ENCODE measurements at places on chromosomes 5 and 9.

- peak; percentile 91 for DNase-seq
Measured at GRCh38 chr5:485946-486491, 38.2 kb downstream of the SLC9A3 start.

- no peak for DNase-seq
Measured at GRCh38 chr5:9455826-9456434, 89.9 kb downstream of the SEMA5A start.

- DNase-seq: no peak
Measured at GRCh38 chr5:14435481-14435880, 146.1 kb upstream of the OTULINL start.

DNA sequence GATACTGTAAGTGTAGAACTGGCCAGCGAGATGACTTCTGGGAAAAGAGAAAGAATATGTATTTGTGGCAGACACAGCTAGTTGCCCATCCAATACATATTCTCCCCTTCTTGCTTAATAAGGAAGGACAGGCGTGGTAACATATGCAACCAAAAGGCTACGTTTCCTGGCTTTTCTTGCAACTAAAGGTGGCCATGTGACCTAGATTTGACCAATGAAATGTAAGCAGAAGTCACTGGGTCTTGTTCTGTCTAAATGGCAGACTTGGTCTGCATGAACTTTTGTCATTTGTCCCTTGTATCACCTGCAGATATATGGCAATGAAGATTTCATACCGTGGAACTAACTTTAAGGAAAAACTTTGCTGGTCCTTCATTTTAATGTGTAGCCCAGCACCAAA, 183.8 kb downstream of the CDH12 start:
- no peak for DNase-seq

GRCh38 chr9:93301911-93302541, 118.1 kb downstream of the WNK2 start:
- DNase-seq: peak; percentile 34

DNA sequence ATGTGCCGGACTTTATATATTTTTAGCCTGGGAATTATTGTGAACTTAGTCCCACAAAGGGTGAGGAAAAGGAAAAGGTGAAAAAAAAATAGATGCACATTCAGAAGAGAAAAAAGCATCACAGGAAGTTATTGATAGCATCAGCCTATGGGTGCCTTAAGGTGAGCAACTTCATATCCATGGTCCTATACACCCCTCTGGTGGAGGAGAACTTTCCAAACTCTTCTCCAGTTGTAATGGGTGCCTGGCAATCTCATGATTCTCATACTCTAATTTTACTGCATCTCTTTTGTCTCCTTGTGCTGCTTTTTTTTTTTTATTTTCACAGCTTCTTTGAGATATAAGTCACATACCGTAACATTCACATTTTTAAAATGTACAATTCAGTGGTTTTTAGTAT, 107.4 kb downstream of the JAKMIP2 start:
- DNase-seq: no peak

GRCh38 chr9:3768712-3769457, 243.1 kb upstream of the RFX3 start:
- DNase-seq: no peak

GRCh38 chr9:71285191-71285656, 163.8 kb upstream of the TRPM3 start:
- DNase-seq: peak; percentile 18

DNA sequence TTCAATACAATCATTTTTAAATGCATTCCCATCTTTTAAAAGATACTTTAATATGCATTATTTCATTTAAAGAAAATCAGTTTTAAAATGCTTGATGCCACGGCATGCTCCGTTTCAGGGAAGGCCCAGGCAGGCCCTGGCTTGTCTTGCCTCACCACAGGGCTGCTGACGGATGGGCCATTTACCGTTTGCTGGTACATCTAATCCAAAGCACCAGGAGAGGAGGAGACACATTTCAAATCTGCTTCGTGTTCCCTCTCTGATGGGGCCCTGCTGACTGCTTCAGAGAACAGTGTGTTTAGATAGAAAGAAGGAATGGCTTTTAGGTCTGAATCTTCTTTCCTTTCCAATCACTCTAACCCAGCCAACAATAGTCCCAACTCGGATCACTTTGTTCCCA, 185.2 kb downstream of the DCP2 start:
- DNase-seq: no peak

DNA sequence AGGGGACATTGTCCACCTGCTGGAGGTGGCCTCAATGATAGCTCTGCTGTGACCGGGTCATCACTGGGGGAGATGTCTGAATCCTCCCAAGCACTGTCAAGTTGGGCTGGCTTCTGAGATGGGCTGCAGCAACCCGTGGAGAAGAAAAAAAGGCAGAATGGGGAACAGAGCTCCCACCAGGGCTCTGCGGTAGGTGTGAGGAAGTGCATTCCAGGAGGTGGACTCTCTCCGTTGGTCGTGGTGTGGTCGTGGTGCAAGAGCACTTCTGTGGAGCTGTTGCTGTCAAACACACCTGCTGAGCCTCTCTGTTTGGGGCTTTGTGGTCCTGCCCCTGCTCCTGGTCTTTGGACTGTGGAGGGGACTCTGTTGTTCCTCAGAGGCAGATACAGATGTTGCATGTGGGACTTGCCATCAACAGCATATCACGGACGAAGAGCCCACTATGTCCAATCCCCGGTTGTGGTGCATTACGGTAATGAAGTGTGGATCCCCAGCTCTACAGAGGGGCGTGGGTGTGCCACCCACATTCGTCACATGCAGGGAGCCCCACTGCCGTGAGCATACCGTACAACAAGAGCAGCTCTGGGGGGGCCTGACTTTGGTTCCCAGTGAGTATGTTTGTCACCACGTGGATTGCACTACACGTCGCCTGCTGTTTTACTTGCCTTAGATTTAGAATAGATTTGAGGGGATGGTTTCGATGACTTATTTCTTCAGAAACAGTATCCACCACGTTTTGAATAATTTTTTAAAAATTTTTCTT, 36.0 kb upstream of the PITX1 start:
- DNase-seq: no peak

DNA sequence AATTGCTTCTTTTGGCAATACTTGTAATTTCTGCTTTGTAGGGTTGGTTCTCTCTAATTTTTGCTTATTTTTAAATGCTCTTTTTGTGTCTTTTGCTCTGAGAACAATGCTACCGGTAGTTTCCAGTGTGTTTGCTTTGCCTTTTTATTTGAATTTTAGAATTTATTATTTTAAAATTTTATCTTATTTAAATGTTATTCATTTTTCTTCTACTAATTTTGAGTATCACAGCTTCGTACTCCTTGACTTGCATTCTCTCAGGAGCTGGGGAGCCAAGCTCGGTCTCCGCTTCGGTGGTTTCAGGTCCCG, 45.9 kb downstream of the ANXA2R start:
- no peak for DNase-seq

GRCh38 chr5:170648541-170648940, 135.0 kb upstream of the GABRP start:
- DNase-seq: no peak

Measured in MV-4-11 (cell line).